ENCODE measurements at places on chromosomes 13 and 19.
A peak's percentile ranks its signal among the peaks of the same experiment; 100 is the strongest.

- DNase-seq = peak; percentile 66
These were observed 47.6 kb upstream of the MAP3K10 start for GRCh38 chr19:40143612-40144011.

DNA sequence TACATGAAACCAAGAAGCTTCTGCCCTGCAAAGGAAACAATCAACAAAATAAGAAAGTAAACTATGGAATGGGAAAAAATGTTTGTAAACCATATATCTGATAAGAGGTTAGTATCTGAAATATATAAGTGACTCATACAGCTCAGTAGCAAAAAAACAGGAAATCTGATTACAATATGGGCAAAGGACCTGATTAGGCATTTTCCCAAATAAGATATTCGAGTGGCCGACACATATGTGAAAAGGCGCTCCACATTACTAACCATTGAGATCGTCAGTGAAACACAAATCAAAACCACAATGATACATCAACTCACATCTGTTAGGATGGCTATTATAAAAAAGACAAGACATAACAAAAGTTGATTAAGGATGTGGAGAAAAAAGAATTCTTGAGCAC is 2818.6 kb upstream of the PCDH20 start:
- DNase-seq = no peak

DNA sequence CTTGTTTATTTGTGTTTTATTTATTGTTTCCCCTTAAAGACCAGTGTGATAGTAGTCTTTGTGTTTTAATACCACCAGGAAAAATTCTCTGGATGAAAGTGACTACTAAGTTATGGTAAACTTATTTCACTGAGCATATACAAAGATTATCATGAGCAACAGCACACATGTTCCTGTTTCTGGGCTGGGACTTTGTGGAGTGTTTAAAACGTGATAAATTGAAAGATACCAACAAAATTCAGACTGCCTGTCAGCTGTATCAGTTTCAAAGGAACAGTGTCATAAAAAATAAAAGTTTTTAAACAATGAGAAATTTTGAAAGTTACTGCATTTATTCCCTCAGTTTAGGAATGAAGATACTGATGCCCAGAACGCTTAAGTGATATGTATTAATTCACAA is 259.4 kb downstream of the DACH1 start:
- no peak for DNase-seq

- DNase-seq = no peak
These were observed 1.9 kb upstream of the YJEFN3 start for GRCh38 chr19:19526581-19527370.

DNA sequence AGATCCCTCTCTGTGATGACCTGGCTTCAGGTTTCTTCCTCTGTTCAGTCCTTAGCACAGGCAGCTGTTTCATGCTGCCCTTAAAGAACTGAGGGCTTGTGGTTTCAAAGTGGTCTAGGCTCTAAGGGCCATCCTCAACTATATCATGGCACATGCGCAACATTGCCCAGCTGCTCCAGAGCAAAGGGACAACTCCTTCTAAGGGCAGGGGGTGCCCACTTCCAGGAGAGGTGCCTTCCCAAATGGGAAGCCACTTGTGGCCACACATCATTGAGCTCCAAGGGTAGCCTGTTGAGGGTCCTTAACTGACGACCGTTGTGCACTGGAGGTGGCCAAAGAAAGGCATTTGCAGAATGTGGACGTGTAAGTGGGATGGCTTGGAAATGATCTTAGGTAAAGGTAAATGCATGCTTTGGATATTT is 7.3 kb downstream of the GPR183 start:
- no peak for DNase-seq

- DNase-seq = no peak
These were observed 124.8 kb downstream of the DCLK1 start for GRCh38 chr13:36006347-36006746.

Data from muscle of leg (tissue), 16 donors.